Dorsolateral prefrontal cortex (tissue), 122 donors: ENCODE measurements at places on chromosomes 4 and X.
A peak's percentile ranks its signal among the peaks of the same experiment; 100 is the strongest.

DNA sequence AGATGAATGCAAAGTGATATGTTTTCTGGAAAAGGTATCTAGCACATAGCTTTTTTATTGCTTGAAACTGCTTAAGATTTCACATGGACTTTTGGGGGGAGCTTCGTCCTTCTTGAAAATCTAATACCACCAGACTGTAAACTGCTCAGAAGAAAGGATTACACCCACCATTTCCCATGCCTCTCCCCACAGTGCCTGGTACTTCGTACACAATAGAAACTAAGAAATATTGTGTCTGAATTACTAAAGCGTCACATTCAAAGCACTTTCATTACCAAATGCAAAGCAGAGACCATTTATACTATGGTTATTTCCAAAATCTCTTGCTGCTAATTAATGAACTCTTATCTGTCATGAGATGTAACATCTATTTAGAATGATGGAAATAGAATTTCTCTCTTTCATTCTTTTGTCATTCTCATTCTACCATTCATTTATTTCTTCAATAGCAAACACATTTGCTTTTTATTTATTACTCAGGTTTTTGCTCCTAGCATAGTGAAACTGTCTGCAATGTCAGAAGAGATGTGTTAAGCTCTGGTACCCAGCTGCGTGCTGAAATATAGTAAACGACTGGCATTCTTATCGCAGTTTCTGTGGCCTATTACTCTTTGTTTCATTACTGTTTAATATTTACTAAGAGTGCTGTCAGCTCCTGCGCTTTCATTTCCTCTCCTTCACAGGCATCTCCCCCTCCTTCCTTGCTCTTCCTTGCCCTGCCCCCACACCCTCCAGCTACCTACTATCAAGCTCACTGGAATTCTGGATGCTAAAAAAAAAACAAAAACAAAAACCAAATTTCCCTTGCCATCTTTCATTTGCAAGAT is 51.4 kb upstream of the RAPGEF2 start:
- no peak for DNase-seq

DNA sequence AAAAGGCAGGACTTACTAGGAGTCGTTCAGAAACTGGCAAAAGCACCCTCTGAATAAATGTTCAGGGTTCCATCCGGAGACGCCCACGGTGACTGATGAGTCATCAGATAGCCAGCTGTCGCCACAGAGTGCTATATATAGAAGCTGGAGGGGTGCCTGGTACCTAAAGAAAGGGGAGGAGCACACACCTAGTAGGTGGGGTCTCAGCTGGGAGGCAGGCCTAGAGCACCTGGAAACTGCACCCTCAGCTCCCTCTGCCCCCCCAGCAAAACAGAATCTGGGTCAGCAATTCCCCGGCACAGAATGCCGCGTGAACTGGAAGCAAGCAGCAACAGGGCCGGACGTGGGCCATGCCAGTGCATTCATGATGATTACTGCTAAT is 242.0 kb downstream of the BCOR start:
- DNase-seq, result no peak

- no peak for DNase-seq
Observed at GRCh38 chrX:71098302-71098701, 2.7 kb downstream of the FOXO4 start.

DNA sequence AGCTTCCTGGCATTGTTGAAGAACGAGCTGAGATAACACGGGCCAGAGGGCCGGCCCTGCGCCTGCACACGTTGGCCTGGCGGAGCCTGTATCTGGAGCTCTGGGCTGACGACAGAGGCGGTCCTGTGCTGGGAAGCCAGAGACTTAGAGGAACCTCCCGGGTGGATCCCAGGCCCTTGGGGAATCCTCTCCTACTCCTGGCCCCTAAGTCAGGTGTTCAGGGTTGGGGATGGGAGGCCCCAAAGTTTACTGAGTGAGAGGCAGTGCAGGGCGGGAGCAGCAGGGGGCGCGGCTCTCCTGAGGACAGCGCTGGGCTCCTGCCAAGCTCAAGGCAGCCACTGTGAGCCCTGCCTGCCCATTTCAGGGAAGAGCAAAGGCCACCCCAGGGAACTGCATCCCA is 2.5 kb upstream of the HTRA3 start:
- DNase-seq, result no peak

- DNase-seq, result no peak
Observed at GRCh38 chr4:47334652-47335051, 128.8 kb downstream of the COMMD8 start.

DNA sequence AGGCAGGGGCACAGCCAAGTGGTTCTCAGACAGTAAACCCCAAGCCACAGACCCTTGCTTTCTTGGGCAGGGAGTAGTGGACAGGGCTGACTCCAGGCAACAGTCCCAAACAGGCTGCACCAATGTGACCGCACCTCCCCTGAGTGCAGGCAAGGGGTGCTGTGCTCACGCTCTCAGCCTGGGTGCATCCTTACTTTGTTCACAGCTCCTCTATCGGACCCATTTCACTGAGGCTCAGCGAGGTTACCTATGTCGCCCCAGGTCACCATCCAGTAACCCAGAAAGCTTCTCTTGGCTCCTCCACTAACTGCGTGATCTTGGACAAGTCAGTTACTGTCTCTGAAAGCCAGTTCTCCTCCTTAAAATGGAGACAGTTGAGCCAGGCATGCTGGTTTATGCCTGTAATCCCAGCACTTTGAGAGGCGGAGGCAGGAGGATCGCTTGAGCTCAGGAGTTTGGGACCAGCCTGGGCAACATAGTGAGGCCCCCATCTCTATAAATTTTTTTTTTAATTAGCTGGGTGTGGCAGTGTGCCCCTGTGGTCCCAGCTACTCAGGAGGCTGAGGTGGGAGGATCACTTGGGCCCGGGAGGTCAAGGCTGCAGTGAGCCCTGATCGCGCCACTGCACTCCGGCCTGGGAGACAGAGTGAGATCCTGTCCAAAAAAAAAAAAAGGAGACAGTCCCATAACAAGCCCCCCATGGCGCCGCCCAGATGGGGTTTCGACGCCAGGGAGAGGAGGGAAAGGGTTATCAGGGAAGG is 823 bp upstream of the MAN2B2 start:
- DNase-seq, result no peak

DNA sequence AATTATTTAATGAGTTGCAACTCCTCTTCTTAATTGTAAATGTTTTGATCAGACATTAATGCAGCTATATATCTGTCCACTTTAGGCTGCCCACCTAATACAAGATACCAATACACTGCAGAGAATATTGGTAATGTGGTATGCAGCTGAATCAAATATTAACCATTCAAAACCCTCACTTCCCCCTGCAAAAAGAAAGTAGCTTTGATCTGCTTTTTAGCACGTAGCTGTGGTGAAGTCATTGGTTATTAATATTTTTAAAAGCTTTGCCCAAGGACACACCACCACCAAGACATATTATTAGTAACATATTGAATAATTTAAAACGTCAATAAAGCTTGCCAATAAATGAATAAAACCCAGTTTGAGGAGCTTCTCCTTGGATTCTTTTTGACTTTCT is 28.6 kb upstream of the CYP2U1 start:
- DNase-seq, result no peak

DNA sequence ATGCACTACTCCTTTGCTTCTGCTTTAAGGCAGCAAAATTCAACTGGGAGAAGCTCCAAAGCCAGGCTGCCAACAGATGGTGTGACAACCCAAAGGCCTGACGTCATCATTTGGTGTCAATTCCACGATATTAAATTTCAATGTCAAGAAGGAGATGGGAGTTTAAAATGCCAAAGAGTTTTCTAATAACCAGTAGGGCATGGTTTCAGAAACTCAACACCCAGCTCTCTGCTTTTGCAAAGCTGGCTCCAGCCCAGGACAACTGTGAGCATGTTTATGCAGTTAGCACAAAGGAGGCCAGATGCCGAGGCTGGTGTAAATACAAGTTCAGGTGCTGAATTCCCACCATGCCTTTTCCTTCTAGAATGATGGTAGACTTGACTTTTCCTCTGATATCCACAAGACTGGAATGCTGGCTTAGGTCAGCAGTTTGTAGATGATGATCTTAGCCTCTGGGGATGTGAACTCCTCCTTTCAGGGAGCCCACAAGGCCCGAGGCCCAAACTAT is 67.3 kb downstream of the AFAP1 start:
- peak; percentile 42 for DNase-seq

DNA sequence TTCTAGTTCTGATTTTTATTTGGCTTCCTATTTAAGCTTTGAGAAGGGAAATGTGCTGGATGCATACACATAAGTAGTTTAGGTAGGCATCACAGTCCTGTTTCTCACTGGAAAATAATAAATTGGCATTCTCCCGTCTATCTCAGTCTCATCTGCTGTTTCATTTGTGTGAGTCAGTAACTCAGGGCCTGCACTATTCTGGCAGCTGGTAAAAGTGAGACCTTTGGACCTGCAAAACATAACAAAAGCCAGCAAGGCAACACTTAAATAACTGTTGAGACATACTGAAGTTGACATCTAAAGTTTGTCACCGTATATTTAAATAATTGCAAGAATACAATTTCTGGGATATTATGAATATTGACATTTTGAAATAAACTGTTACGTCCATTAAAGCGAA is 8.6 kb upstream of the UBQLN2 start:
- no peak for DNase-seq

- DNase-seq, result no peak
Observed at GRCh38 chrX:37875675-37876074, 28.3 kb upstream of the DYNLT3 start.

GRCh38 chrX:119686087-119686691 is 6.8 kb downstream of the SEPTIN6 start:
- DNase-seq, result no peak

DNA sequence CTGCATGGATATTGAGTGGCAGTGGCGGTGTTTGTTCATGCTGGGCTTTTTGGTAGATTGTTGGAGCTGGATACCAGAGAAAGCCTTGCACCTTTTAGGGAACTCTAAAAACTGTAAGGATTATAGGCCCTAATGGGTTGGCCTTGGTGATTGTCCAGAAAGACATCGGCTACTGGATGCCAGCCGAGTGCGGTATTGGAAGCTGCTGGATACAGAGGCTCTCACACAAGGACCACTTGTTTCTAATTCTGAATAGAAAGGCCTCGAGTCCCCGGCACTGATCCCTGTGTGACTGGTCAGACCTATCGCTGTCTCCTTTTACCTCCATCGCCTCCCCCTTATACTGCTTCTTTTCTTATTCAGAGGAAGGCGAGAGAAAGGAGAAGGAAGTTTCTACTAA is 27.3 kb upstream of the SCOC start:
- no peak for DNase-seq

- DNase-seq, result no peak
Observed at GRCh38 chrX:111282991-111283390, 12.7 kb upstream of the CAPN6 start.

DNA sequence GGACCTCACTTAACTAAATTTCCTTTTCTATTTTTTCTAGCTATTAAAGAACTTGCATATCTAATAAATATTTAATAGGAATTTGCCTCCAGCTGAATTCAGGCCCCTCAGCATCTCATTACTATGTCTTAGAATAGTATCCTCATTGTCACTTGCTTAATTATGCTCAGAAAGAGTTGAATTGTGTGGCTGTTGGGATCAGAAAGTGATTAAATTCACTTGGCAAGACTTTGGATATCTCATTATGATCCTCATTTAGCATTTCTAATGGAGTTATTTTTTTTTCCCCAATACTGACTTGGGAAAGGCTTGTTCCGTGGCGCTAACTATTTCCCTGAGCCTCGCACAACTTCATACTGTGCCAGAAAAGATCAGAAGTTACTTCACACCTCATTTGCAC is 158.8 kb downstream of the IDS start:
- DNase-seq, result no peak

DNA sequence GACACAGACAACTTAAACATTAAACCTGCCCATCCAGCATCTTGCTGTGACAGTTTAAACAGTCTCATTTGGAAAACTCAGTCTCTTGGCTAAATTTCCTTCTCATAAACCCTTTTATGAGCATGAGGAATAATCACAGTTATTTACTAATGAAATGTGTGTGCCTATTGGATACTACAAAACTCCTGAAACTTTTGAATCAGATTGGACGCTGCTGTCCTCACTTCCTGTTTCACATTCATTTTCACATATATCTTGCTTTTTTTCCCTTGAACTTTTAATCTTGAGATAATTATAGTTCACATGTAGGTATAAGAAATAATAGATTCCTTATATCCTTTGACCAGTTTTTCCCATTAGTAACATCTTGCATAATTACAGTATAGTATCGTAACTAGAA is 111.7 kb downstream of the CDKL5 start:
- DNase-seq, result no peak

DNA sequence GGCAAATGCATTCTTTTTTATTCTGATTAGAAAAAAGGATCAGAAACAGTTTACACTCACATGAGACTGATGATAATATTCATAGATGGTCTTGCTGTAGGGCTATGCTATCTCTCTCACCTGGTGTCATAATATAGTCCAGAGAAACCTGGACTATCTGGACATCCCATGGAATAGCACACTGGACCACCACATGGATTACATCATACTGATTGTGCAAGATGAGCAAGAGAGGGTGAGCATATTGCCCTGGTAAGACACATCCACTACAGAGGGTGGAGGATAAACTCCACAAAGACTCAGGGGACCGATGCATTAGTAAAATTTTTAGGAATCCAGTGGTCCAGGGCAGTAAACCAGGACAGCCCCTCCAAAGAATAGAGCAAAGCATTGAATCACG is 8.2 kb downstream of the SYN1 start:
- no peak for DNase-seq

DNA sequence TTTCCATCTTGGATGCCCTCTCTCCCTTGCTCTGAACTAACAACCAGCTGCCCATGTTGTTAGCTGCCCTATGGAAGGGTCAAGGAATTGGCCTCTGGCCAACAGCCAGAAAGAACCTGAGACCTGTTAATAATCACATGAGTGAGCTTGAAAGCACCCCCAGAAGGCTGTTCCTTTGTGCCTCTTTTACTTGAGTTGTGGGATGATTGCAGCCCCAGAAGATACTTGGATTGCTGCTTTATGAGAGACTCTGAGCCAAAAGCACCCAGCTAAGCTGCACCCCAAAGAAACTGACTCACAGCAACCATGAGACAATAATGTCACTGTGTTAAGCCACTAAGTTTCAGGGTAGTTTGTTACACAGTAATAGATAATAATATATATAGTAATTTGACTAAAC is 73.3 kb downstream of the FRYL start:
- no peak for DNase-seq

GRCh38 chrX:46561824-46562657 is 11.5 kb upstream of the CHST7 start:
- no peak for DNase-seq

- no peak for DNase-seq
Observed at GRCh38 chr4:151049430-151049884, 34.4 kb upstream of the LRBA start.

GRCh38 chr4:93221771-93222170 is 606.8 kb upstream of the ATOH1 start:
- no peak for DNase-seq

GRCh38 chrX:96147681-96148080 is 537.0 kb upstream of the DIAPH2 start:
- DNase-seq, result no peak

- no peak for DNase-seq
Observed at GRCh38 chr4:82968972-82969371, 41.7 kb downstream of the LIN54 start.

DNA sequence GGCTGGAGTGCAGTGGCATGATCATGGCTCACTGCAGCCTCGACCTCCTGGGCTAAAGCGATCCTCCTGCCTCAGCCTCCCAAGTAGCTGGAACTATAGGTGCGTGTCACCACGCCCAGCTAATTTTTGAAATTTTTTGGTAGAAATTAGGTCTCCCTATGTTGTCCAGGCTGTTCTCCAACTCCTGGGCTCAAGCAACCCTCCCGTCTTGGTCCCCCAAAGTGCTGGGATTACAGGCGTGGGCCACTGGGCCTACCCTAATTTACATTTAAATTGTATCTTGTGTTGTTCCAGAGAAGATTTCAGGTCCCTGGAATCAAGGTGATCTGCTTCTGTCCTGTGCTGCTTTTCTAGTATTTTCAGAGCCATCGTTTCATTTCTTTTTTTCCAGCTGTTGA is 1.2 kb upstream of the LRPAP1 start:
- no peak for DNase-seq
